Activated CD4-positive, CD25-positive, alpha-beta regulatory T cell (primary cell): ENCODE measurements at places on chromosomes 5 and 9.
A peak's percentile ranks its signal among the peaks of the same experiment; 100 is the strongest.

GRCh38 chr5:176915906-176916305 lies 16.8 kb upstream of the HK3 start:
- no peak for DNase-seq

- DNase-seq = no peak
Observed at GRCh38 chr5:110342683-110343082, 383.8 kb downstream of the TMEM232 start.

- DNase-seq = no peak
Observed at GRCh38 chr5:142874540-142874939, 104.4 kb downstream of the ARHGAP26 start.

- DNase-seq = no peak
Observed at GRCh38 chr9:96476591-96476990, 26.6 kb downstream of the HABP4 start.

DNA sequence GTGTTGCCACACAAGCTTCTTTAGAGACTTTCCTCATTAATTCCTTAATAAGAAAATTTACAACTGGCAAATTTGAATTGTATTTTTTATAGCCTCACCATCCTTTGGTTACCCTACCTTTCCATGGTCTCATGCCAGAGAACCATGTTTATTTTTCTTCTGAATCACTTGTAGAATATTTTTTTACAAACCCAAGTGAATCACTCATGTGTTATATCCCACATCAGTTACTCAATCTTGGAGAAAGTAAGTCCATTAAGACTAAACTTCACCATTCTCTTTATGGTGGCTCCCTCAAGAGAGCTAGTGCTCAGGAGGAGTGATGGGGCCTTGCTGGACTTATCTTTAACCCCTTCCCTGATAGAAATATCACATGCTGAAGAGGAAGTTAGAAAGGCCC lies 128.9 kb downstream of the SUSD1 start:
- no peak for DNase-seq

GRCh38 chr5:9698125-9698826 lies 68.1 kb upstream of the TAS2R1 start:
- DNase-seq = no peak

- DNase-seq = no peak
Observed at GRCh38 chr5:124200381-124200780, 546.1 kb downstream of the ZNF608 start.

GRCh38 chr5:86986837-86987236 lies 280.8 kb upstream of the RASA1 start:
- DNase-seq = no peak

DNA sequence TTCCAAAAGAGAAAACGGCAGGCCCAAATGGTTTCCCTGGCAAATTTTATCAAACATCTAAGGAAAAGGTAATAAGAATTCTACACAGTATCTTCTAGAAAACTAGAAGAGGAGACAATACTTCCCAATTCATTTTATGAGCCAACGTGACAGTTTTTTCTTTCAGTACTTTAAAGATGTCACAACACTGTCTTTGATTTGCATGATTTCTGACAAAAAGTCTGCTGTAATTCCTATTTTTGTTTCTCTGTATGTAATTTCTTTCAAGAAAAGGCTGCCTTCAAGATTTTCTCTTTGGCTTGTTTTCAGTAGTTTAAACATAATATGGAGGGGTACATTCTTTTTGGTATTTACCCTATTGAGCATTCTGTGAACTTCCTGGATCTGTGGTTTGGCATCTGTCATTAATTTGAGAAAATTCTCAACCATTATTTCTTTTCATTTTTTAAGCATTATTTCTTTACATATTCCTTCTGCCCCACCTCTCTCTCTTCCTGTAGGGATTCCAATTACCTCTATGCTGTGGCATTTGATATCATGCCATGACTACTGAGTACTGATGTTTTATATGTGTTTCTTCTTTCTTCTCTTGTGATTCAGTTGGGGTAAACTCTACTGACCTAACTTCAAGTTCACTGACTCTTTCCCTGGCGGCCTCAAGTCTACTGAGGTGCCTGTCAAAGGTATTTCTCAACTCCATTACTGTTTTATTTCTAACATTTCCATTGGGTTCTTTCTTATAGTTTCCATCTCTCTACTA lies 32.2 kb downstream of the ANKS6 start:
- no peak for DNase-seq

DNA sequence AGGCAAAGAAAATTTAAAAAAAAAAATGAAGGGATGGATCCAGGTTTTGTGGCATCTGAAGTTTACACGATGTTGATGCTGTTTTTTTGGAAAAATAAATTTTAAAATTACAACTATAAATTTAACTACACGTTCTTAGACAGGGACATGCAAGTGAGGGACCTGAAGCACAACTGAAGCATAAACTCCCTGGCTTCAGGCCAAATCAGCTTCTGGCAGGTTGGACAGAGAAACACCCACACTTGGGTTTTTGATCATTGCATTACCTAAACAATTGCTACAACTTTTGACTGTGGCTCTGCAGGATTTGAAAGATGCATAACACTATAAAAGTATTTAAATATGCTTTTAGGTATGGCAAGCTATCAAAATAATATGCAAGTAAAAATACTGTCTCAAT lies 1318.3 kb upstream of the DMAC1 start:
- no peak for DNase-seq

DNA sequence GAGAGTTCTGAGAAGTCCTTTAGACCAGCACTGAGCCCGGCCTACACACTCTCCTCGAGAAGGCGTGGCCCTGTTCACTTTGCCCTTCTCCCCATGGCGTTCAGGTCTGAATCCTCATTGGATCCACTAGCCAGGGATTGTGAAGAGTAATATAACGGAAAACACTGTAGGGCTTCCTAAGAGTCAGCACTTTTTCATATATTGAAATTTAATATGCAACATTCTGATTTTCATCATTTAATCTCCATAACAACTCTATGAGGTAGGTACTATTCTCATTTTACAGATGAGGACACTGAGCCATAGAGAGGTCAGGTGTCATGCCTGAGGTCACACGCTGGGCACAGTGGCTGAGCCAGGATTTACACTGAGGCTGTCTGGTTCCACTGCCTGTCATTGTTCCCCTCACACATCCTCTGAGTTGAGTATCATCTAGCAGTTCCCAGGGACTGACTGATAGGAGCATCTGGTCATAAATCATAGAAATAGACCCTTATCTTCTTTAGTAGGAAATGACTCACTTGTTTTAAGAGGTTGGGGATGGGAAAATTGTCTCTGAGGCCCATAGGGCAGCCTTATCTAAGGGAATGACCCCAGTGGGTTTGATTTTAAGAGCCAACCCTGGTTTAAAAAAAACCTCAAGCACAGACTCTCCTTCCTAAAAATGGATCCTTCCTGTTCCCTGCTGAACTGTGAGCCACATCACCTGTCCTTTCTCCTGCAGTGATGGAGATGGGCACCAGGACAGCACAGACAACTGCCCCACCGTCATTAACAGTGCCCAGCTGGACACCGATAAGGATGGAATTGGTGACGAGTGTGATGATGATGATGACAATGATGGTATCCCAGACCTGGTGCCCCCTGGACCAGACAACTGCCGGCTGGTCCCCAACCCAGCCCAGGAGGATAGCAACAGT lies 41.2 kb downstream of the THBS4 start:
- no peak for DNase-seq

GRCh38 chr5:159915904-159916840 lies at the start of gene ADRA1B:
Gene ADRA1B (plus strand): TSS chr5:159916482. CDS start chr5:159916906, 424 bp downstream.
- DNase-seq = peak; percentile 30

GRCh38 chr5:169954786-169955185 lies 25.5 kb downstream of the INSYN2B start:
- no peak for DNase-seq

DNA sequence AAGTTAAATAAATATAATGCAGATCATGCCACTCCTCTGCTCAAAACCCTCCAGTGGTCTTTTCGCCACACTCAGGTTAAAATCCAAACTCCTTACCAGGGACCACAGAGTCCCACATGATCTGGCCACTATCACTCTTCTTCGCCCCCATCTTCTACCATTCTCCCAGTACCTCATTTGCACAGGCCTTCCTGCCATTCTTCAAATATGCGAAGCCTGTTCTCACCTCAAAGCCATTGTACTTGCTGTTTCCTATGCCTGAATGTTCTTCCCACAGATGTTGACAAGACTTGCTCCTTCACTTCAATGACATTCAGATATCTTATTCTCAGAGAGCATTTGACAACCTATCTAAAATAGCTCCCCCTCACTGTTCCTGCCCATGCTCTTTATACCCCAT lies 10.9 kb downstream of the TEX10 start:
- no peak for DNase-seq

GRCh38 chr9:119689879-119690278 lies 320.6 kb upstream of the BRINP1 start:
- DNase-seq = no peak

DNA sequence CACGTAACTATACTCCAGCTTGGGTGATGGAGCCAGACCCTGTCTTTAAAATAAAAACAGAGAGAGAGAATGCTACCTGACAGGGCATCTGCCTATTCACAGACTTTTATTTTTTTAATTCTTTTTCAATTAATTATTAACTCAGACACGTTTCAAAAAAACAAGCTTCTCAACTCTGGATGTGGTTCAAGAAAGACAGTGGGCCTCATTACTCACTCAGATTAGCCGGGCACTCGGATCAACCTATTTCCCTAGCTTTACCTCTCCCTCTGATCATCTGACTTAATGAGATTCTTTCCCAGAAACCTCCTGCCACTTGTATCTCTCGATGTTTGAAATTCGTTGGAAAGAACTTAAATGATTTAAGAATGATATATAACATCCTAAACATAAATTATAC lies 134.1 kb downstream of the TRPM6 start:
- no peak for DNase-seq

GRCh38 chr9:123851851-123852250 lies 78.1 kb downstream of the DENND1A start:
- DNase-seq = no peak

DNA sequence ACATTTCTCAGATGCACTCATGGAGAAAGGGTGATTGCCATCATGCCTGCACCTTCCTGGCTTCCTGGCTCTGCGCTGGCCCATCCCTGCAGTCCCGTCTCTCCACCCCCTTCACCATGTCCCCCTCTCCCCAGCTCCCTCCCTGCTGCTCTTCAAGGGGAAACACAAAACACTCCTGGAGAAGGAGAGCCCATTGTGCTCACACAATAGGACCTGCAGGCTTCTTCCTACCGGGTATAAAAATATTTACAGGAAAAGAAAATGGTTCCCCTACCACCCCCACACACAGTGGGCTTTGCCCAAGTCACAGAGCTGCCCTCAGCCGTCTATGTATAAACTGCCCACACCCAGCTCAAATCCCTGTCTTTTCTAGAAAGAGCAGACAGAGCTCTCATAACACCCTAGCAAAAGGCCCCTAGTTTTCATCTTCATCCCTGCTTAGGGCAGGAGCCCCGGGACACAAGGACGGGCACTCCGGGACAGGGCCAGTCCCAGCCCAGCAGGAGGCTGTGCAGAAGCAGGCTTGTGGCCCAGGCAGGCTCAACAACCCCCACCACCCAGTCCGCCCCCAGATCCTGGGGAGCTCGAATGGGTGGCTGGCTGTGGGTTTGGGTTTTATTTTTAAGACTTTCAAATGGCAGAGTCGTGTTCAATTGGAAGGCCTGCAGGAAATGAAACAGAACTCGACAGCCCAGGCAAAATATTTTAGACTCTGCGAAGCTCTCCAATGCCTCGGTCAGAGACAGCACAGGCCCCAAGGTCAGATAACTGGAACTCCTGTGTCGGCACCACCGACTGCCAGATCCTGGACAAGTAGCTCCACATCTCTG lies 77.3 kb downstream of the LRSAM1 start:
- DNase-seq = no peak

DNA sequence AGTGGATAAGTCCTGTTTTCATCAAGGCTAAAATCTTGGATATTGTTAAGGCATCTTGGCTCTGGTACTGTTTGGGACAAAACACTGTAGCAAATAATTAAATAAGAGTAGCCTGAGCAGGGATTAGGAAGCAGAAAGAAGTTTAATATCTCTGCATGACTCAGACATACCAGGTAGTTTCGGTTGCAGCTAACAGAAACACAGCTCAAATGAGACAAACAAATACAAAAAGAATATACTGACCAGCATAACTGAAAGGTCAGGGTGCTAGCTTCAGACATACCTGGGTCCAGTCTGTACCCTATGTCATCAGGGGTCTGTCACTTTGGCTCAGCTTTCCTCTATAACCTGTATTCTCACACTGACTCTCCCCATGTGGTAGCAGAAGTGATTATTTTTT lies 156.4 kb upstream of the MAP3K1 start:
- no peak for DNase-seq

DNA sequence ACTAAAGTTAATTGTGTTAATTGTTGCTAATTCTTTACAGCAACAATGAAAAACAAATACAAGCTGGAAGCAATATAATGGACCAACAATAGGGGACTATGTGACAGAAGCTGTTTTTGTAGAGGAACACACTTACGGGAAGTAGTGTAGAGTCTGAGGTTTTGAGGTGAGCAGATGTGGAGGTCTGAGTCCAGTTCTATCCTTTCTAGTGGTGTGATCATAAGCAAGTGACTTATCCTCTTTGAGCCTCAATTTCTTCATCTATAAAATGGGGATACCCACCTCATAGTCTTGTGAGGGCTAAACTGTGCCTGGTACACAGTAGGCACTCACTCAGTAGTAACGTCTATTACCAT lies 28.3 kb downstream of the ALG2 start:
- no peak for DNase-seq

- DNase-seq = no peak
Observed at GRCh38 chr5:168299372-168299771, 7.9 kb downstream of the WWC1 start.
